T-helper 9 cell (primary cell): ENCODE measurements at places on chromosomes 5 and 9.

DNA sequence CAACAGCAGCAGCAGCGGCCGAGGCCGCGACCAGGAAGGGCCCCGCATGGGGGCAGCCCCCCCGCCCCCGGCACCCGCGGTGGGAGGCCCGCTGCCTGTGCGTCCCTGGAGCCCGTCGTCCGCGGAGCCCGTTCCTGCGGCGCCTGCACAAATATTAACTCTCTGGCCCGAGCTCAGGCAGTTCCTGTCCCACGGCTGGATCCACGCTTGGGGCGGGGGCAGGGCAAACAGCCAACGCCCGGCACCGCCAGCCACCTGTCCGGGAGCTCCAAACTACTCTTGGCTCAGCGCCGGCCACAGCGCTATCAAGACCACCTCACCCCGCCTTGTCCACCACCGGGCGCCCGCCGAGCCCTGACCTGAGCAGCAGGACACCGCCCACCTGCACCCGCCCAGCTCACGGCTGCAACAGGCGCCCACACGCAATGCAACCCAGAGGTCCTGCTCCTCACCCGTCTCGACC lies at the start of gene LRRC26:
Gene LRRC26 (minus strand): TSS at position 156 of the 463 bp plus-strand sequence. CDS start 108 bp downstream, at position 48.
- no peak for DNase-seq

- DNase-seq, result no peak
Measured at GRCh38 chr5:15261269-15261995, 238.5 kb upstream of the FBXL7 start.

- no peak for DNase-seq
Measured at GRCh38 chr5:78843436-78843835, 141.7 kb downstream of the ARSB start.

DNA sequence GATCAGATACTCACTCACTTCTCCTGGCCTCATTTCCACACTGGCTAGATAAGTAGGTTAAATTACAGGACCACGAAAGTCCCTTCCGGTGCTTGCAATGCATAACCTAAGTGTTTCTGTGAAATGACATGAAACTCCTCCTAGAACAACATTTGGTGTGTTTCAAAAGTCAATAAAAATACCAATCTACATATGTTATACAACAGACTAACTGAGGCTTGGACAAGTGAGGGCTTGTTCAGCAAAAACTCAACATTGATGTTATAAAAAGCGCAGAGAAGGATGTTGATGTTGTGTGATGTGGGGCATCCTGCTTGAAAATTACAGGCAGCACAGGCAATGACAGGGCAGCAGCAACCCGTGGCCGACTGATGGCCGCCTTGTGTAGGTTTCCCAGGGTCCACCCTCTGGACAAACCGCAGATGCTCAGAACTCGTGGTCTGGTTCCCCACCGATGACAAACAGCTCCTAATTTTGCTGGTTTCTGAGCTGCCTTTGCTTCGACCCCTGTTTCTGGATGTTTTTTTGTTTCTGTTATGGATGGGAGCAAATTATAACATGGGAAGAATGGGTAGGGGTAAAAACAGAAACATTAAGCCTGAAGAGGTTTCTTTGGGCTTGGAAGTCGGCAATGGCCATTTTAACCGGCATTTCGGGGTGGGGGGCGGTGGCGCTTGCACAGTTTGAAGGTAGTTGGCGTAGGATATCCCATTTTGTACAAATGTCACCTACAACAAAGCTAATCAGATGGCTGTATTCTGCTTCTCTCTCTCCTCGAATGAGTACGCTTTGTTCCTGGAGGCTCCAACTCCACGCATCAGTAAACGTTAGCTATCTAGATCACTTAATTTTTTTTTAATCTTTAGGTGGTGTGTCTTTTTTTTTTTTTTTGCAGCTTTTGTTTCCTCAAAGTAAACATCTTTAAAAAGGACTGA lies 116.1 kb downstream of the PDZD2 start:
- no peak for DNase-seq

DNA sequence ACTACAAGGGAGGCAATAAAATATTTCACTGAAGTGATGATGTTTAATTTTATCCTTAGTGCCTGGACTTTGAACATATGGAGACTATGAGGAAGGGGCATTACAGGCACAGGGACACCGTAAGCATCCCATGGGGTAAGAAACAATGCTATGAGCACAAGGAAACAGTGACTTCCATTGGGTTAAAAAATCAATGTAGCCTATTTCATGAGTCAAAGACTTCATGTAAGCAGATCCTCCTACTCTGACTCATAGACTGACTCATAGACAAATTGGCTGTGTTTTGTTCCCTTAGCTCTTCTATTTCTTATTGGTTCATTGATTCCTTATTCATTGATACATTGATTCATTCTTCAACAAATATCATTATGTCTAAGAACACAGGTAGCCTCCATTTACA lies 351.0 kb downstream of the PRELID2 start:
- DNase-seq, result no peak

GRCh38 chr9:98010445-98010844 lies 27.3 kb downstream of the ANP32B start:
- no peak for DNase-seq

GRCh38 chr5:169131616-169132301 lies 169.2 kb downstream of the SLIT3 start:
- no peak for DNase-seq

GRCh38 chr5:132075719-132076077 lies 2.1 kb downstream of the CSF2 start:
- DNase-seq, result no peak

DNA sequence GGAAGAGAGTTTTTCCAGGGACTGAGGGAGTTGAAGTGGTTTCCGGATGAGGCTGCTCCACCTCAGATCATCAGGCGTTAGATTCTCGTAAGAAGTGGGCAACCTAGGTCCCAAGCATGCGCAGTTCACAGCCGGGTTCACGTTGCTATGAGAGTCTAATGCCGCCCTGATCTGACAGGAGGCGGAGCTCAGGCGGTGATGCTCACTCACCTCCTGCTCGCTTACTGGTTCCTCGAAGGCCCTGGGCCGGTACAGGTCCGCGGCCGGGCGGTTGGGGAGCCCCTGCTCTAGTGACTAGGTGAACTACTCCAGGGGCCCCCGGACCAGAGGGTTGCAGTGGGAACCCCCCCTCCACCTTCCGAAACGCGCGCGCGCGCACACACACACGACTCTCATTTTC lies 997 bp upstream of the RNF130 start:
- no peak for DNase-seq

DNA sequence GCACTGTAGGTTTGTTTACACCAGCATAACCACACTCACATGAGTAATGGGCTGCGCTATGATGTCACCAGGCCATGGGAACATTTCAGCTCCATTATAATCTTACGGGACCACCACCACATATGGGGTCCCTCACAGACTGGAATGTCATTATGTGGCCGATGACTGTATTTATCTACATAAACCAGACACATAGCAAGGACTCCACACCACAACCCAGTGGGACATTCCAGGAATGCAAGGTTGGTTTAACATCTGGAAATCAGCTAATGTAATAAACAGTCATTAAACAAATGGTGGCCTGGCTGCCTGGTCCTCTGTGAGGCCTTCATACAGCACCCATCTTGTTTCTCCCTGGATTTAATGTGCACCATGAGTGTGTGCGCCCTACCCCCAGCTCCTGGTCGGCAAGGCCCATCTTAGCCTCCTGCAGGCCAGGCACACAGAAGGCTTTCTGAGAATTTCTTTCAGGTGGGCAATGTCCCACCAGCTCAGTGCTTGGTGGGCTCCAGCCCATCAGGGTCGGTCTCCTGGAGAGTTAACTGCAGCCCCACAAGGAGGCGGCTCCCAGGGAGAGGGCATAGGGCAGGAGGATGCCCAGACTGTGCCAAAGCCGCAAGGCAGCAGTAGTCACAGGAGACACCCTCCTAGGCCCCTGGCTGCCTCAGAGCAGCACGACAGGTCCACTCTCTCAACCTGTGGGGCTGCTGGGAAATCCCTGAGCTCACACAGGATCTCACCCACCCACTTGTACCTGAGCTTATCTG lies 35.9 kb upstream of the SARDH start:
- no peak for DNase-seq

DNA sequence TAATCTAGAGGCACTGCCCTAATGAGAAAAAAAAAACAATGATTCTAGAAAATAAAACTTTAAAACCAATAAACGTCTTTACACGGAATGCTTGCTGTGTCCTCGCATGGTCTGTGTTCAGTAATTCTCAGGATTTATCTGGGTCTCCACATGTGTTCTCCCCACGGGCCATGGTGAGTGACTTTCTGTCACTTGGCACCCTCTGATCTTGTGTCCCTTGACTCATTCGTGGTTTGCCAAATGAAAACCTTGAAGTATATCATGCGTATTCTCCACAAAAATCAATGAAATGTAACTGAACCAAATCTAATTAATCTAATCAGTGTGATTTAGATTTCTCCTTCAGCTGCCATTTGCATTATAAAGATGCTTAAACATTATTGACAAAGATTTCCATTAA lies 48.0 kb downstream of the UBE2QL1 start:
- no peak for DNase-seq

- no peak for DNase-seq
Measured at GRCh38 chr9:112301420-112301819, 32.0 kb downstream of the PTBP3 start.

GRCh38 chr5:60377826-60378225 lies 322.1 kb downstream of the DEPDC1B start:
- no peak for DNase-seq

DNA sequence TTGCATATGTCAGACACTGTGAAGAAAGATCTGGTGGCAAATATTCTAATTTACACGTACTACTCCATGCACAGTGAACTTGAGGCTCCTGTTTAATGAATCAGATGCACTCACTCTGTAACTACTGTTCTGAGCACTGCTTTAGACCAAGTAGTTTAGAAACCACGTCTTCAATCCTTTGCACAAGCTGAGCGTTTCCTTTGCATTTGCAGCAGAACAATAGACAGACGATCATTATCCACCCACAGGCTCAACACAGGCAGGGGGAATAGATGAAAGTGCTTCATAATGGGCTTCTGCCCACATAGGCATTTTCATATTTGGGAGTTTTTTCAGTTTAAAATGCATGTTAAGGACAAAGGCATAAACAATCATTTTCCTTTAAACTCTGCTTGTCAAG lies 423.3 kb upstream of the ADAMTS16 start:
- no peak for DNase-seq

DNA sequence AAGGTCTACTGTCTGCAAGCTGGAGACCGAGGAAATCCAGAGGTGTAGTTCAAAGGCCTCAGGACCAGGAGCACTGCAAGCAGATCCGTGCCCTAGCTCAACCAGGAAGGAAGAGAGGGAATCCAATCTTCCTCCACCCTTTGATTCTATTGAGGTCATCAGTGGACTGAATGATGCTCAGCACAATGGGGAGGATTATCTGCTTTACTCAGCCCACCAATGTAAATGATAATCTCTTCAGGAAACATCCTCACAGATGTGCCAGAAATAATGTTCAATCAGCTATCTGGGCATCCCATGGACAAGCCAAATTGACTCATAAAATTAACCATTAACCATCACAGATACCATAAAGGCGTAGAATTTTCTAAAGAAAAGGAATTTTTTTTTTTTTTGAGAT lies 92.0 kb downstream of the BASP1 start:
- DNase-seq, result no peak

DNA sequence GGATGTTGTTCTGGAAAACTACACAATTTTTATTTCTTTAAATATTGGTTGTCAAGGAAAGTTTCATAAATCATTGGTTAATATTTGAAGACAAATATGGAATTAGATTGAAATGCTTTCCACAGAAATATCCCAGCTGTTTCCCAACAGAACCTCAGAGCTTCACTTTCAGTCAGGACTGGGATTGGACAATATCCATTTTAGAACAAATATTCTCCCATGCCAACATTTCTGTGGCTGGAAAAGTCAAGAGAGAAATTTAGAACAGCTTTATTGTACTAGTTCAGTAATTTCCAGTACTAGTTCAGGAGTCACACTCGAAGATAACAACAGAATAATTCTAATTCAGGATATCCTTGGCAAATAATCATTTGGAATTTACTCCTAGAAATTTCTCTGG lies 116.1 kb upstream of the TUT7 start:
- DNase-seq, result no peak

DNA sequence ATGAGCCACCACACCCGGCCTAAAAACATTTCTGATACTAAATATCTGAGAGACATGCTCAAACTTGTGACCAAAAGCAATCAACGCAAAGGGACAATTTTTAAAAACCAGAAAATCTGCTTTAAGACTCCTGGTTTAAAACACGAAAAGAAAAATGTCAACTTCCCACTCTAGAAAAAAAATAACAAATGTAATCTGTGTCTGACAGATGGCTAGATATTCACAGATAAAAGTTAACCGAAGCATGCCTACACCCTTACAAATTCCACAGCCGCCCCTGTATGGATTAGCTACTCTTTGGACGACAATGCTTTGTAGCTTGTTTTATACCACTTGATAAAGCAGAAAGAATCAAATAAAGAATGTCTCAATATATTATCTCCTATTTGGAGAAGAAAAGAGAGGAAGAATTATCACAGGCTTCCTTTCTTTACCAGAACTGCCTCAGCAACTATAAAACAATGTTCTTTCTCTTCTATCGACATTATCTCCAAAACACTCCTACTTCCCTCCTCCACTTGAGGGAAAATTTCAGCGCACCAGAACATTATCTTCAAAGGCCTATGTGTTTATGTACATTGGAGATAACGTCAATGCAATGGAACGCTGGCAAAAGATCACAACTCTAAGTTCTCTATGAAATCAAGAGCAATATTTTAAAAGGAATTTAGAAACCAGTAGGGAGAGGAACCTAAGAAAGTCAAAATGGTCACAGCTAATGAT lies 26.2 kb downstream of the CEMIP2 start:
- no peak for DNase-seq

- DNase-seq, result no peak
Measured at GRCh38 chr5:68356623-68357022, 141.1 kb downstream of the PIK3R1 start.

DNA sequence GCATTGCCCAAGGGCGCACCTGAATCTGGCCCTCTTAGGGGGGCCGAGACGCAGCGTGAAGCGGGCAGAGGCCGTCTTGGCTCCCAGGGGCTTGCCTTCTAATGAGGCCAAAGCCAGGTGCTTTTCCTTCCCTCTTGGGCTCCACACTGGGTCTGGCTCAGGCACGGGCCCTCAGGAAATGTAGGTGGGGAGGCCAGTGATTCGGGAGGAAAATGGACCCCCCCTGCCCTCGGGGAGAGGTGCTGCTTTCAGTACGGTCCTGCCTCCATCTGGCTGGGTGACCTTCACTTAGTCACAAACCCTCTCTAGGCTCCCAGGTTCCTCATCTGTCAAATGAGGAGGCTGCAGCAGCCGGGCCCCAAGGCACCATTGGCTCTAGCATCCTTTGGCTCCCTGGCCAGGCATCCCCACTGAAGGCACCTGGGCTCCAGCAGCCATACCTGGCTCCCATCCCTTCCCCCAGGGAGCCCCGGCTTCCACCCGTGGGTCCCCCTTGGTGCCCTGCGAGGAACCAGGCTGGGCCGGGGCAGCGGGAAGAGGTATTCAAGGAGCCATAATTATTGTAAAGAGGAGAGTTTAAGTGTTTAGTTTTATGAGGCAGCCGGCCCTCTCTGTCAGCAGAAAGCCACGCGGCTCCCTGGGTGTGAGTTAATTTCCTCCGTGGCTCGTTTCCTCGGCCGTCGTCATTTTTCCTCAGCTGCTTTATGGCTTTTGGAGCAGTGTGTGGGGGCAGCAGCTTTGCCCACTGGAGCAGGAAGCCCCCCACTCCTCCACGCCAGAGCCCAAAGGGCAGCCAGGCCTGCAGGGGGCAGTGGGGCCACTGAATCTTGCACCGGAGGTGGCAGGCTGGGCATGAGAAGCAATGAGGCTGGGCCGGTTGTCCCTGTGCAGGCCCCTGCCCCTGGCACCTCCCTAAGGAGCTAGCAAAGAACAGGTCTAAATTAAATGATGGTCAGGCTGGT lies 24.9 kb upstream of the UNC5A start:
- no peak for DNase-seq
